Kasumi-1 (cell line): ENCODE measurements at places on chromosomes 13 and 19.
A peak's percentile ranks its signal among the peaks of the same experiment; 100 is the strongest.

GRCh38 chr13:33144358-33144784 is 128.1 kb downstream of the KL start:
- DNase-seq: no peak

DNA sequence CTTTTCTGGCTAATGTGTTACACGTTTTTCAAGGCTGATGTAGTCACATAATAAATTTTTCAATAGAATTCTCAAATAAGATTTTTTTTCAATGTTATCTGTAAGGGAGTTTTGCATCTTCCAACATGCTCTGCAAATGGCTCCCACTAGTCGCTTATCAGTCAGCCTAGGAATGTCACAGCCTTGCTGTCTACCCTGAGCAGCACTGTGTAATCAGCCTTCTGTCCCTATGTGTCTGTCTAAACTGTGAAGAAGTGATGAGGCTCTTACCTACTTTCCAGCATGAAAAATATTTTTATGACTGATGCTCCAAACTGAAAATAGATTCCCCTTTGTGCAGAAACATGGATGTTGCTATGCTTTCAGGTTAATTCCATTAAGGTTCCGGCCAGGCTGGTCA is 75.1 kb upstream of the FAM216B start:
- DNase-seq: no peak

- no peak for DNase-seq
Measured at GRCh38 chr19:15062036-15062435, 12.8 kb downstream of the CASP14 start.

- DNase-seq: no peak
Measured at GRCh38 chr13:101572456-101572855, 120.0 kb downstream of the ITGBL1 start.

DNA sequence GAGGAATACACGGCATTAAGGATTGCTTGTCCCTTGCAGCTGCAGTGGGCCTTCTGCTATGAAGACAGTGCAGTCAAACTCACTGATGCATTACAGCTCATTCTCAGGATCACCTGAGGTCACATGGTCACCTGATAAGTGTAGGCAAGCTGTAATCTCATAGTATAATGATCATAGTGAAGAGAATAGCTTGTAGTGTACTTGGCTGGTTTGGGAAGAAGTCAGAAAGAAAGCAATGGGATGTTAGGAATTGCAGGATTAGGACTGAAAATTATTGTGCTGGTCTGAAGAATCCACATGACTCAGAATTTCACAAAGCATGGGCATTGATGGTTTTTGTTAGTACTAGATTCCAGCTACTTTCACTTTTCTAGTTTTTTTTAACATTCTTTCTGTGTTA is 76.7 kb downstream of the MBNL2 start:
- no peak for DNase-seq

DNA sequence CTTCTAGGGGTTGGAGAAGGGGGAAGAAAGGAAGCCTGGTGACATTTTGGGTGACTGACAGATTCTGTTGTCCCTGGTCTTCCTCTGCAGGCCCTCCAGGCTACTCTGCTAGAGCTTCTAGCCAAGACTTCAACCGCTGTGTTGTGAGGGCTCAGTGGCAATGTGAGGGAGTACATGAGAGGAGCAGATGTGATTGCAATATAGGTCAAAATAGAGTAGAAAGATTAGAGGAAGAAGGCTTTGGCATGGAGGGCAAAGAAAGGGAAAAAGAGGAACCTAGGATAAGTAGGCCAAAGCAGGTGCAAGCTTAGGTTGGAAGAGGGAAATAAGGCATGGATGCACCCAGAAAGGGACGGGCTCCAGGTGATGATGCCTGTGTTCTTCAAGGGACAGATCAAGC is 216.9 kb downstream of the RGCC start:
- DNase-seq: peak; percentile 72

DNA sequence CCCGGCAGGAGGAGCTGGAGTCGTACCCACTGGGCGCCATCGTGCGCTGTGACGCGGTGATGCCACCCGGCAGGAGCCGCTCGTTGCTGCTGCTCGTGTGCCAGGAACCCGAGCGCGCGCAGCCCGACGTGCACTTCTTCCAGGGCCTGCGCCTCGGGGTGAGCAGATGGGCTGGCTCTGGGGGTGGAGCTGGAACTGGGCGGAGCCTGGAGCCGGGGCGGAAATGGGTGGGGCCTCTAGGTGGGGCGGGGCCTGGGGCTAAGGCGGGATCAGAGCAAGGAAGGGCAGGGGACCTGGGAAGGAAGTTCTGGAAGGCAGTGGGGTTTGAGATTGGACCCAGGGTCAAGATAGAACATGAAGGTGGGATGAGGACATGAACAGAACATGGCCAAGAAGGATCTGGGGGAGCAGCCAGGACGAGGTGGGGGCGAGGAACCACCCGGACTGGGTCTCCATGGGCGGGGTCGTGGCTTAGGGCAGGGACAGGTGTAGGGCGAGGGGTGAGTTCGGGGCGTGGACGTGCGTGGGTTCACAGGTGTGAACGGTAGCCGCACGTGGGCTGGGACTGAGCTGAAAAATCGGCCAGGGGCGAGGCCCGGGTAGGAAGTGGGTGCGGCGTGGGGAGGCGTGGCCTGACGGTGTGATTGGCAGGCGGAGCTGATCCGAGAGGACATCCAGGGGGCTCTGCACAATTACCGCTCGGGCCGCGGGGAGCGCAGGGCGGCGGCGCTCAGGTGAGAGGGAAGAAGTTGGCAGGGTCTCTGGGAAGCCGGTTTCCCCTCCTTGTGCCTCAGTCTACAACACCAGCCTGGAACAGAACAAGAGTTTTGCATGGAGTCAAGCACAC is 4.7 kb downstream of the EPS8L1 start:
- DNase-seq: peak; percentile 81
